ENCODE measurements at places on chromosomes 6 and 20.
A peak's percentile ranks its signal among the peaks of the same experiment; 100 is the strongest.

DNA sequence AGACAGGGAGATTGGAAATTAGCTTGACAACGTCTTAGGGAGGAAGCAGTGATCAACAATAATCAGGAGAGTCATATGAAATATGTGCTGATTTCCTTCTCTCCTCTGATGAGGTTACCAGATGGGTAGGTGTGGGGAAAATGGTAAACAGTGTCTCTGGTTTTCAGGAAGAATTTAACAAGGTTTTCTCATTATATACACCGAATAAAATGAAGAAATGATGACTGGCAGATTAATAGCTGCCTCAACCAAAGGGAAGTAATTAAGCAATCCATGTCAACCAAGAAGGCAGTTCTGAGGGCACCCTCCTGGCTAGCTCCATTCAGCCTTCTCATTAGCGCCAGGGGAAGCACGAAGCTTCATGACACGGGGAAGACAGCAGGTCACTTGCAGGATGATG, 12.7 kb upstream of the RAMACL start:
- DNase-seq = no peak

DNA sequence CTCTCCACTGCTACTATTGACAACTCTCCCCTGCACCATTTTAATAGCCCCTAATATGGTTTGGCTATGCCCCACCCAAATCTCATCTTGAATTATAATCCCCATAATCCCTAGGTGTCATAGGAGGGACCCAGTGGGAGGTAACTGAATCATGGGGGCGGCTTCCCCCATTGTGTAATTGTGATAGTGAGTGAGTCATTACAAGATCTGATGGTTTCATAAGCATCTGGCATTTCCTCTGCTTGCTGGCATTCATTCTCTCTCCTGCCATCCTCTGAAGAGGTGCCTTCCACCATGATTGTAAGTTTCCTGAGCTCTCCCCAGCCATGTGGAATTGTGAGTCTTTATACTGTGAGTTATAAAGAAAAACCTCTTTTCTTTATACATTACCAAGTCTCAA, 74.1 kb upstream of the TCF21 start:
- no peak for DNase-seq

DNA sequence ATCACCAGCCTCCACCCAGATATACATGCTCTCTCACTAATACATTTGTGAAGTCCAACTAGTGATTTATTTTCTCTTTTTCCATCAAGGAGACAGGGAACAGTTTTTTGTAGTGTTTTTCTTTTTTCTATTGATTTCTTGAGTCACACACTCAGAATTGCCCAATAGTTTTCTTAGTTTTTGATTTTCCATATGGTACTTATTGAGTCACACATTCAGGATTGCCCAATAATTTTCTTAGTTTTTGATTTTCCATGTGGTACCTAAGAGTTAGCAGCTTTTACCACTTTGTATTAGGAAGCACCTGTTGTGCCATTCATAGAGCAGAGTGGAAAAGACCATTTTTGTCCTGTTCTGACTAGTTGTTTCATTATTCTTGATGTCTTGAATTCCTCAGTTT, 1268.8 kb downstream of the EPHA7 start:
- DNase-seq = no peak

DNA sequence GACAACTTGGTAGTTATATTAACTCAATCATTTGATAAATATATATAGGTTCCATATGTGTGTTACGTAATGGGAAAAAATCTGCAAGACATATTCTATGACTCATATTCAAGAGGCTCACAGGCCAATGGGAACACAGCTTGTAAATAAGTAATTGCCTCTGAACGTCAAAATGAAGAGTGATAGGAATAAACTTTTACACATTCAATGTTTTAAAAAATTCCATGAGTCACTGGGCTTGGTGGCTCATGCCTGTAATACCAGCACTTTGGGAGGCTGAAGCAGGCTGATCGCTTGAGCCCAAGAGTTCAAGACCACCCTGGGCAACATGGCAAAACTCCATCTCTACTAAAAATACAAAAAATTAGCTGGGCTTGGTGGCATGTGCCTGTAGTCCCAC, 209.4 kb upstream of the MCHR2 start:
- DNase-seq = no peak

- peak; percentile 93 for DNase-seq
Observed at GRCh38 chr6:44058617-44059358, 68.5 kb downstream of the MRPL14 start.

DNA sequence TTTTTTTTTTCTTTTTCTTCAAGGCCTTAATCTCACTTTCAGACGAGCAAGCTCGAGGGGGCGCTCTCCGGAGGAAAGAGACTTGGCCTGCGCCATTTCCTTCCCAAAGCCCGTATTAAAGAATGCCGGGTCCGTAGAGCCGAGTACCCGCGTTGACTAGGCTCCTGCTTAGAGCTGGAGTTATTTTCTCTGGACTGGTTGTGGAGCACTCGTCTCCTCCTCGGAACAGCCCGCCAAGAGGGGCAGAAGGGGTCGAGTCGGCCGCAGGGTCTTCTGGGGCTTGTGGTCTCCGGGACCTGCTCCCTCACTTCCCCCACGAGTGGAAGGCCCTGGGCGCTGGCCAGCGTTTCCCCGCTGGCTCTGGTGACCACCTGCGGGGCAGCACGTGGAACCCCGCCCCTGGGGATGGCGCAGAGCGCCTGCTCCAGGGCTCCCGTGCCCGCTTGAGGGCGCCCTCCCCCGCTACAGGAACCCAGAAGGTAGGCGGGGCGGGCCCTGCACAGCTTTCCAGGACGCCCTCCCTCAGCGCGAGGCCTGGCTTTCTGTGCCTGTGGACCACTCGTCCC, 2.7 kb upstream of the MEI4 start:
- DNase-seq = no peak

DNA sequence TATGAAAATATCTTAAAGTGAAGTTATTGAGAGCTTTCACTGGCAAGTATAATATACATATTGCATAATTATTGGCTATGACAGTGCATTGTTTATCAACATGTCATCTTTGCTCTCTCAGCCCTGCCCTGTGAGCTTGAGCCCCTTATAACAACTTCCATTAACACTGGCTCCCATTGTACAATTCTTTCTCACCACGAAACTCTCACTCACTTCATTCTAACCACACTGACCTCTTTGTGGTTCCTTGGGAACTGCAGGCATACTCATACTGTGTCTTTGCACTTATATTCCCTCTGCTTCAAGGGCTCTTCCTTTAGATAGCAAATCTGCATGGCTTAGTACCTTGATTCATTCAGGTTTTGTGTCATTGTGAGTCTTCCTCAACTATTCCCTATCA, 411.8 kb downstream of the CDKAL1 start:
- DNase-seq = no peak

GRCh38 chr20:49185071-49185761, 2.9 kb downstream of the STAU1 start:
- DNase-seq = no peak

GRCh38 chr20:46408281-46408731, 1.9 kb upstream of the ELMO2 start:
- no peak for DNase-seq

GRCh38 chr20:23959054-23959453, 29.5 kb downstream of the GGTLC1 start:
- no peak for DNase-seq

DNA sequence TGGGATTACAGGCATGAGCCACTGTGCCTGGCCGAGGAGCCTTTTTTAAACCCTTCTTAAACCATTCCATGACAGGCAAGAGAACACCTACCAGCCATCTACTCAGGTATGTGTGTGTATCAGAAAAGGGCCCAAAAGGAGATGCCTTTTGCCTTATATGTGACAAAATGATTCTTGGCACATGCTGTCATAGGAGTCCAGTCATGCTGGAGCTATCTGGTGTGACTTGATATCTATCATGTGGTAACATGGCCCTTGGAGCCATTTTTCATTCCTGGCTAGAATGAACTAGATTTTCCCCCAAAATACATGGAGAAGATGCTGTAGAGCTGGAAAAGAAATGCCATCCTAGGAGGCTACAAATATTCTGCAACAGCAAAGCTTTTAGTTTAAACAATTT, 129.1 kb downstream of the DST start:
- DNase-seq = no peak

GRCh38 chr20:62472138-62472940, 3.5 kb downstream of the GATA5 start:
- DNase-seq = no peak

DNA sequence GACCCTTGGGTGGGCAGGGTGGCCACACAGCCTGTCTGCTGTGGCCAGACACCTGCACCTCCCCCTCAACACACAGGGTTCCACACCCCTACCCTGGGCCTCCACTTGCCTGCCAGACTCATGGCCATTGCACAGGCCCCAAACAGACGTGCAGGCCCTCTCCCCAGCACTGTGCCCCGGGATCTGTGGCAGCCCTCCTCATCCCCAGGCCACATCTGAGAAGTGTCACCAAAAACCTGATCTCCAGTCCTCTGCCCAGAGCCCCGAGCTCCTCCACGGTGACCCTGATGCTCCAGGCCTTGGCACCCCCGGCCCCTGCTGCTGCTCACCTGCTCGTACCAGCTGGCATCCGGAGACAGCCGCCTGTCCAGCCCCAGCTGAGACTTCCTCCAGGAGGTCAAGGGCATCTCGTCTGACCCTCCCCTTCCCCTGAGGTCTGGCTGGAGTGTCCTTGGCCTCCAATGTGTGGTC, 160.1 kb downstream of the DLL1 start:
- no peak for DNase-seq

DNA sequence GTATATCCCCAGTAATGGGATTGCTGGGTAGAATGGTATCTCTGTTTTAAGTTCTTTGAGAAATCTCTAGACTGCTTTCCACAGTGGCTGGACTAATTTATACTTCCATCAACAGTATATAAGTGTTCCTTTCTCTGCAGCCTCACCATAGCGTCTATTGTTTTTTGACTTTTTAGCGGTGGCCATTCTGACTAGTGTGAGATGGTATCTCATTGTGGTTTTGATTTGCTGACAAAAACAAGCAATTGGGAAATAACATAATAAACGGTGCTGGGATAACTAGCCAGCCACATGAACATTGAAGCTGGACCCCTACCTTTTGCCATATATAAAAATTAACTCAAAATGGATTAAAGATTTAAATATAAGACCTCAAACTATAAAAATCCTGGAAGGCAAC, 14.2 kb downstream of the OR2A4 start:
- no peak for DNase-seq

DNA sequence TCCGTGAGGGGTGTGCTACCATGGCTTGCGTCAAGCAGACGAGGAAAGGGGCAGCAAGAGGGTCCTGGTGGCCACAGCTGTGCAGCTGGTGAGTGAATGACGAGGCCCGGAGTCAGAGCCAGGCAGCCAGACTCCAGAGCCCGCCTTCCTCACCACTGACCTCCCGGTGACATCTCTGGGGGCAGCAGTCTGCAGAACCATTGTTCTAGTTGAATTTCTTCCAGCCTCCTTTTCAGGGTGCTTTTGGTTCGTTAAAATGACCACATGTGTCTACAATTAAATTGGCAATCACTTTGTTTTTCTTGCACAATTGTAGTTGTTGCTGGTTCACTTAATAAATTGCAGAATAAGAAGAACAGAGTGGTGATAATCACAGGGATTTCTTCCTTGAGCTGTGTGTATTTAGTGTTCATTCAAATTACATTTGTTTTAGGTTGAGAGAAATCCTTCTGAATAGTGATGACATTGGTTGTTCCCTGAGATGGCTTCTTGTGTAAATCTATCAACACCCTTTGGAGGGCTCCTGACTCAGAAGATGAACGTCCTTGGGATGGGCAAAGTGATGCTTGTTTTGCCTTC, 96.4 kb downstream of the TULP4 start:
- DNase-seq = no peak

DNA sequence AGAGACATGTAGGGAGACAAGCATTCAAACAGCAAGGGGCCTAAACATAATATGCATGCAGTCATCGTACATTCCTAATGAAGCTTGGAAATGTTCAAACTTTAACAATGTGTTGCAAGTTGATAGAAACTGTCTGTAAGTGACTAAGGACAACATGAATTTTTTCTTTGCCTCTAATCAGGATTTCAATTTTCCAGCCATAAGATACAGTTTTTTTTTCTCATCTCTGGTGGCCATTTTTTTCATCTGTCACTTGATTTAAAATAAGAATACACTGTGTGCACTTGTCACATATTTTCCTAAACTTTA, 22.2 kb upstream of the MTRF1L start:
- DNase-seq = no peak

DNA sequence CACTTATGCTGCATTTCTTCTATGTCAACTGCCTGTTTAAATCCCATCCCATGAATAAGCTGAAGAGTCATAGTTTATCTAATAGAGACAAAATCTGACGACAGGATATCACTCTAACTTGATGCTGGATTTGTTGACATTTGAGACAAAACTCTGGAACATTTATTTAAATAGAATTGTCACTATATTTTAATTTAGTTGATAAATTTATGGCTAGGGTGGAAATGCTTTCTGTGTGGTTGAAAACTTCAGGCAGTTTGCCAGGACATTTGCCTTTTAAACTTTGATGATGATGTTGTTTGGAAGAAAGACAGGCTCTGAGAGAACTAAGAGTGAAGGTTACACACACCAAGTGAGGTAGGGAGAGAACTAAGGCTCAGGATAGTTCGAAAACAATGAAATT, 68.1 kb downstream of the GJA1 start:
- DNase-seq = no peak

- DNase-seq = no peak
Observed at GRCh38 chr6:3545156-3545555, 88.3 kb upstream of the SLC22A23 start.

DNA sequence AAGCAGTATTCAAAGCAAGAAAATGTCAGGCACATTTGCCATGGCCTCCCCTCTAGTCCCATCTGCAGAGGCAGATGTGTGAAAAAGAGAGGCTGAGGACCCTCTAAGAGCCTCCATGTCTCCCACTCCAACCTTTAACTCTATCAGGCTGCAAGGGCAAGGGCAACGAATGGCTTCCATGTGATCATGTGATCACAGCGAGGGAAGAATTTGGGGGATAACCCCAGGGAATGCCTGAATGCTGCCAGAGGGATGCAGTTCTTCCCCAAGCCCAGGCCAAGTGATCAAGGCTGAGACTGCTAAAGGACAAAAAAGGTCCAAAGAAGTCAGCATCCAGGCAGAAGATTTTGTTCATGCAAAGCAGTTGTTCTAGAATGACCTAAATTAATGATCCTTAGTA, 4.9 kb downstream of the CHD6 start:
- DNase-seq = no peak

Data from glomerular endothelial cell (primary cell).